Fibroblast of mammary gland (primary cell): ENCODE measurements at places on chromosomes 5 and 9.

GRCh38 chr5:153517241-153517611 lies 26.8 kb downstream of the GRIA1 start:
- DNase-seq: no peak

DNA sequence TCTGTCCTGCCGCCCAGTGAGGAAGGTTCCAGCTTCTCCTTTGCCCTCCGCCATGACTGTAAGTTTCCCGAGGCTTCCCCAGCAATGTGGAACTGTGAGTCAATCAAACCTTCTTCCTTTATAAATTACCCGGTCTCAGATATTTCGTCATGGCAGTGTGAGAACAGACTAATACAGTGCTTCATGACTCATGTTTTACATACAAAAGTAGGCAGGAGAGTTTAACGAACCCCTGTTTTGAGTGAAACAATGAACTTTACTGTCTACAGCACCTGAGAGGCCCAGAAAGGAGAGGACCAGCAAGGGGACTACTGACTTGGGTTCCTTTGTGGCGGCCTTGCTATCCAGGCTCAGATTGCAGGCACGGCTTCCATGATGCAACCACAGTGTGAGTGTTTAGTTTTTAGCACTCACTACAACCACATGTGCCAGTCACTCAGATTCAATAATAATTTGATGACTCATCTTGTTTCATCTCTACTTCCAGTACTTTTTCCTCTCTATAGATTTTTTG lies 139.1 kb upstream of the CLINT1 start:
- peak; percentile 83 for DNase-seq

- DNase-seq: no peak
Measured at GRCh38 chr5:132766020-132766805, 10.8 kb downstream of the SEPTIN8 start.

DNA sequence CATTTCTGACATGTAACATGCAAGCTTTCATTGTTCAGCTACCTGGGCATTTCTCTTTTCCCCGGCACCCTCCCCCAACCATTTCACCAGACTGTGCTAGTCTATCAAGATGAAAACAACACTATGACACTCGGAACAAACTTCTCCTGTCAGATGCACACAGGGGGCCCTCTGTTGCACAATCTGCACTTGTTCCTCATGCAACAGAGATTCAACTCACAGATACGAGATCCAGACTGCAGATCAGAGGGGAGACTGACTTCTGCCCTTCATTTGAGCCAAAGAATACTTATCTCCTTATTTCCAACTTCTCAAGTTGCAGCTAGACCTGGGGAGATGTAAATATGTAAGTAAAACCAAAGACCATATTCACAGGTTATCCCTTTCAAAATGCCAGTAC lies 15.7 kb upstream of the FST start:
- DNase-seq: no peak

DNA sequence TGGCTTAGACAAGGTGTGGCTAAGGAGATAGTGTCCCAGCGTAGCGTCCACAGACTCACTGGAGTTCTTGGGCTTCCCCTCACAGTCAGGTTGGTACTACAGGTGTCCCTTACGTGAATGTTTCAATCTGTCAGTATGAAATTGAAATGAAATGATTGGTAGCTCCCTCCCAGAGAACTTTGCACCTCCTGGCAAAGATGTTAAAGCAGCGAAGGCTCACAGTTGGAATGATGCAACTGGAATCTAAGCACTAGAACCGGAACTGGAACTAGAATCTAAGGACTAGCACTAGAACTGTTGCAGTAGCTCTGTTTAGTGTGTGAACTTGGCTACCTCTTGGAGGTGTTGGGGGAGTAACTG lies 1.1 kb downstream of the SLC31A1 start:
- DNase-seq: peak; percentile 40

DNA sequence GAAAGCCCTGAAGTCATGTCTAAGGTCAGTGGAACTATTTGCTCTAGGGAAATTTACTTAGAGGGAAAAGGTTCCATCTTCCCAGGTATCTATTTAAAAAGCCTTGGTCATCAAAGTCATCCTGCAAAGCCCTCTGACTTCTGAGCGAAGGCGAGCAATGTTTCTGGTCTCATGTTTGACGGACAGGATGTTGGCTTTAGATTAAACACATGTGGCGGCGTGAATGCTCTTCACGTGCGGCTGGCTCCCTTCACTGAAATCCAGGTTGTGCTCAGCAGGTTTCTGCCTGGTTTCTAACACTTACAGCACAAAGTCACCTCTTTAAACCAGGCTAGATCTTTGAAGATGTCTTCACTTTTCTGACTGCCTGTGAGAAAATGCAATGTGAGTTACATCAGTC lies 5.7 kb upstream of the ZBTB34 start:
- DNase-seq: no peak

DNA sequence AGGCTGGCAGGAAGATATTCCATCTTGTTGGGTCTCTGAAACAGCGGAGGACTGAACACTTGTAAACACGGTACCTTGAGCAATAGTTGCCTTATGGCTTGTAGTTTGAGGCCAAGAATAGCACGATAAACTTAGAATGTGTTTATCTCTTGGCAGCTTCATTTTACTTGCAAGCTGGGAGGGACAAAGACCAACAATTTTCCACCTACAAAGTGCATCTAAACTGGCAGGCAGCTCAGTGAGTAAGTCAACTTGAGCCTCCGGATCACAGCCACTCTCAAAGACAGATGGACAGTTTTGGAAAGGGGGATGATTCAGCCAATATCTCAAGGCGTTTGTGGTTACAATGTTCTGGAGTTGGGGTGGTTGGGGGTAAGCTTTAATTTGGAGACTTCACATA lies 652.6 kb downstream of the CETN3 start:
- DNase-seq: peak; percentile 6

DNA sequence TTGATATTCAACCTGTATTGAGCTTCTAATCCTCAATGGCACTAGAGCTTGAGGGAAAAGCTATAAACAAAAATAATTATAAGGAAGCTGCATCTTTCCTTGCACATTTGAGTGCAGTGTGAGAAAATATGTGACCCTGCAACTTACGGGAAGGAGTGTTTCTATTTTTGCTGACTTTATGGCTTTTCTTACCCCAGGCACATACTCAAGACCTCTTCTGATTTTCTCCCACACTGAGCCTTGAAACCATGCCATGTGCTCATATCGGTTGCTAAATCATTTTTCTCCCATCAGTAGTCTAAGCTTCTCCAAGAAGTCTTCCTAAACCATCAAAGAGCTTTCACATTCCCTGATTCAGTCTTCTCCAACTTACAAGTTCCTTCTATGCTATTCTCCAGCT lies 91.5 kb downstream of the CDH6 start:
- no peak for DNase-seq

- DNase-seq: peak; percentile 14
Measured at GRCh38 chr9:105637787-105638395, 24.4 kb upstream of the TAL2 start.

- DNase-seq: no peak
Measured at GRCh38 chr5:177994561-177995190, 1.4 kb downstream of the PROP1 start.
